ENCODE measurements at places on chromosomes 7 and 10.

- no peak for DNase-seq
Observed at GRCh38 chr10:68871731-68872342, 29.3 kb upstream of the DDX50 start.

GRCh38 chr7:40332516-40332915 is 197.7 kb downstream of the SUGCT start:
- no peak for DNase-seq

DNA sequence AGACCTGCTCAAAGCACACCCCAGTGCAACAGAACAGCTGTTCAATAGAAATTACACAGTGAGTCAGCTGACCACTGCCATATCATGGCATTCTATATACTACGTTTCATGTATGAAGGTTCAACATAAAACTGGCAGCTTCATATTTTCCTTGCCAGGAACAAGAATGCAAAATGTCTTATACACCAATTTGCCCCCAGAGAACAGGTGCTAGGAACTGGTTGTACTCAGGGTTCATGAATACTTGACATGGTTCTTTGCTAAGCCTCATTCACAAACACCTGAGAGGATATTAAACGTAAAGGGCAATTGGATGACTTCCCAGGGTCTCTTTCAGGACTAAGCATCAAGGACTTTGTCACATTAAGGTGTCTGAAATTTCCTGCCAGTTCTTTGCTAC is 6.9 kb downstream of the MYOF start:
- no peak for DNase-seq

- DNase-seq: no peak
Observed at GRCh38 chr7:30974605-30975255, 11.0 kb downstream of the GHRHR start.

DNA sequence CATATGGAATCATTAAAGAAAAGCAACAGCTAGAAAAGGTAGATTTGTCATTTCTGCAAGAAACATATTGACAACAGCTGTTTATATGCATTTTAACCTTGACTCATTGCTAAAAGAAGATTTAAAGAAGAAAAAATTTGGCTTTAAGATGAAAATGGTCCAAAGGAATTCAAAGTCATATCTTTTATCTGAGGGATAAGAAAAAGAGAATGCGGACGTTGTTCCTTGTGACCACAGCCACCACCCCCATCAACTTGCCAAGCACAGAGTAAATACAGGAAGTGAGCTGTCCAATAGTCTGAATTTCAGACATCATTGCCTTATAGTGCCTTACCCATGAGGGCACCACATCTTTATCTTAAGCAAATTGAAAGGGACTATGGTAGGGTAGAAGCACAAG is 7.3 kb upstream of the CRPPA start:
- no peak for DNase-seq

- no peak for DNase-seq
Observed at GRCh38 chr7:39145283-39145682, 167.6 kb downstream of the POU6F2 start.

DNA sequence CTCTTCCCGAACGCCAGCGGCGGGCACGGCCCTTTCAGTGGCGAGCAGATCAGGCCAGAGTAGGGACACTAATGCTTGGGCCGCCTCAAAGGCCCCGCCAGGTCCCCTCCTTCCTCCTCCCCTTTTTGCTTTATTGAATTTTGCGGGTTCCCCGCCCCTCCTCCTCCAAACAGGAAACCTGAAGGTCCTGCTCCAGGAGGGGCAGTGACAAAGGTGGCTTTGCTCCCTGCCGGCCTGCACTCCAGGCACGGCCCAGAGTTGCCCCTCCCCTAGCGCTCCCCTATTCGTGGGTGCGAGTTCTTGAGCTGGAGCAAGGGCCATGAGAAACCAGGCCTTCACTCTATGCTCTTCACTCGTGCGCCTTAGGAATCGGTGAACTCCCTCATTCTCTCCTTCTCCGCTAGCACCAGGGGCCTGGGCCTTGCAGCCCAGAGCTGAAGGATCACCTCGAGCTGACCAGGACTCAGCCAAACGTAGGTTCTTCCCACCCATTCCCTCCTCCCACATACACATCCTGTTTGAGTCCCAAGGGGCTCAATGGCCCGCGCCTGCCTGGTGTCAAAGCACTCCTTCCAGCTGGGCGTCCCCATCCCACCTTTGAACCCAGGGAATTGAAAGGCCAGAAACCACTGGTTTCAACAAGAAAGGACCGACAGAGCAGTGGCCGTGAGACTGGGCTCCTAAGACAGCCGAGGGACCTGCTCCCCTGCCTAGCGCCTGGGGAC is 619 bp upstream of the HOXA6 start:
- no peak for DNase-seq

DNA sequence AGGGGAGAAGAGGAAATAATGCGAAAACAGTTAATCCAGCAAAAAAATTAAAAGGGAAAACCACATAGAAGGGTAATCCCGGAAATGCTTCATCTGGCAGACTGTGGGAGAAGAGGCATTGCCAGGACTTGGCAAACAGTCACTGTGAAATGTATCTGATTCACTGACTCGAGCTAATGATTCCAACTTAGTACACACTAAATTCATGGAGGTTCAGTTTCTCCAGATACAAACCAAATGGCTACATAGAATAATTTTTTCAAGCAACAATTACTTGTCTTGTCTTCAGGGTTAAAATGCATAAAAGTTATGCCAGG is 36.4 kb downstream of the GDI2 start:
- DNase-seq: no peak

GRCh38 chr7:137305901-137306621 is 37.5 kb downstream of the PTN start:
- no peak for DNase-seq

DNA sequence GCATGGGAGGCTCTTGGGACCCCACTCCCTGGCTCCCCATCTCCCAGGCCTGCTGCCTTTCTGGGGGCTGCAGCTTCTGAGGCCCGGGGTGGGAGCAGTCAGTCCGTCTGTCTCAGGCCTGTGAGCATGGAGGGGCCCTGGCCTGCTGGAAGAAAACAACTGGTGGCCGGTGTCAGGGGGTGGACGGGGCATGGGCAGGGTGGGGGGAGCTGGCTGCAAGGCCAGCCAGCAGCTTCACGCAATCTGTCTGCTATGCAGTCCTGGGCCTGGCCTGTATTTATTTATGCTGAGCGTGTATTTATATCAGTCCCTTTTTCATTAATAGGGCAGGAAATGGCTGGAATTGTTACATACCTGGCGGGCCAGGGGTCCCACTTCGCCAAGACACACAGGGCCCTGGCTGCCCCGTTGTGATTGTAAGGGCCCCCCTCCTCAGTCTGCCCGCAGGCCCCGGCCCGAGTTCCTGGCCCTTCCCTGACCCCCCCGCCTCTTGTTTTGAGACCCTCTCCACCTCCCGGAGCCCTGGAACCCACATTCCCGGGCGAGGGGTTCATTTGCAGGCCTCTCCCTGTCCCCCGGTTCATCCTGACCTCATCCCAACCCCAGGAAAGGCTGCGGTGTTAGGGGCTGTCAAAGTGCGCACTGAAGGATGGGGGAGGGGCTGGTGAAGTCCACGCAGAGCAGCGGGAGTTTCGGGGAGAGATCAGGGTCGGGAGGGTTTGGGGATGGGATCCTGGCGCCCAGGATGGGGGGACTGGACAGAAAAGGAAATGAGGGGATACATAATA is 8.2 kb downstream of the TMEM270 start:
- no peak for DNase-seq

- DNase-seq: no peak
Observed at GRCh38 chr7:128108641-128109423, 77.6 kb upstream of the LRRC4 start.

DNA sequence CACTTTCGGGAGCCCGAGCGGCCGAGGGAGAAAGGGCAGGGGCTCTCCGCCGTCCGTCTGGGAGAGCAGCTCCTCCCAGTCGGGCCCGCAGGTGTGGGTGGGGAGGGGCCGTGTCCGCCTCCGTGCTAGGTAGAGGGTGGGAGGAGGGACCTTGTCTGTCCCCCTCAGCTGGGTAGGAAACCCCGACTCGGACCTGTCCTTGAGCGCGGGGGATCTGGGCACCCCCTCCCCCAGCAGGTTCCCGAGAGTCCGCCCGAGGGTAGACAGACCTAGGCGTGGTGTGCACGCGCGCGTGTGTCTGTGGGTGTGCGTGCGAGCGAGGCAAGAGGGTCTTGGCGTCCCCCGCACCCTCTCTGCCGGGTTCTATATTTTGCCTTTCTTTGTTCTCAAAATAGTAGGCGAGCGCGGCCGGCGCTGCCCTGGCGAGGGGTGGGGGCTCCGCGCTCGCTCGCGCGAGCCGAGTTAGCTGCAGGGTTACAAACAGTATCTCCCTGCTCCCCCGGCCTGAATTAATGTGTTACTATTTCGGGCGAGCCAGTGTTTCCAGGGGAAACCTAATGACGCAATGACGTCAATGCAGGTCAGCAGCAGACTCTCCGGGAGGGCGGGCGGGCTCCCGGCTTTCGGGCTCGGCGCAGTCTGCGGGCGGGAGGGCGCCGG is 73.9 kb upstream of the LEP start:
- peak; percentile 89 for DNase-seq

- no peak for DNase-seq
Observed at GRCh38 chr10:30435073-30435422, 1.1 kb downstream of the MAP3K8 start.

GRCh38 chr10:101134299-101135127 is 3.4 kb downstream of the TLX1 start:
- no peak for DNase-seq

GRCh38 chr7:151248346-151249033 is at the start of gene SMARCD3:
Gene SMARCD3, minus strand, starts transcription at chr7:151248694. Its CDS starts 132 bp downstream, at chr7:151248562.
- DNase-seq: no peak

- no peak for DNase-seq
Observed at GRCh38 chr10:42896735-42897134, 114.1 kb downstream of the BMS1 start.

- no peak for DNase-seq
Observed at GRCh38 chr7:131503639-131504038, 52.8 kb downstream of the PODXL start.

DNA sequence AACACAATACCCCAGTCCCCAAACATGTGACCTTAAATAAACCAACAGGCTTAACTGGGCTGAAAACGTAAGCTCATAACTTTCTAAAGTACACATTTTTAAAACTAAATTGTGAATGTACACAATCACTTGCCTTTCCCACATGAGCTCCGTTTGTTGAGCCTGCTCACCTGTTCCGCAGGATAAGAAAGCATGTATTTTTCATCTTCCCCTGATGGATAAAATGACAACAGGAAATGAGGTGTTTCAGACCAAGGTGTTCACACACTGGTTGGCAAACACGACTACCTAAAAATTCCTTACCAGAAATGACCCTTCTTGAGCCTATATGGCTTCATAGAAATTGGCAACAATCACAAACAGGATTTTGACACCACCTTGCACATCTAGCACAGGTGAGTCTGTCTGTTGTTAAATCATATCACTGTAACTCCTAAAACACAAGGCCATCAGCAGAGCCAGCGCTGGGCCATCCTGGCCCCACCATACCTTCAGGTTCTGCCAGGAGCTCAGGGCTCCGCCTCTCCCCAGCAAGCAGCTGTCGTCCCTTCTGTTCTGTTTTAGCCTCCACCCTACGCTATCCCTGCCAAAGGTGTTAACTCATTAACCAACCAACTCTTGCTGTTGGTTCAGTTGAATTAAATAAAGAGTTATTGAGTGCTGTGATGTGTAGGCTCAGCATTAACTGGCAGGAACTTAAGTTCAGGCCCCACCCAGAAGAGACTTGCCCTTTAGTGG is 73.6 kb upstream of the RNF32 start:
- no peak for DNase-seq

DNA sequence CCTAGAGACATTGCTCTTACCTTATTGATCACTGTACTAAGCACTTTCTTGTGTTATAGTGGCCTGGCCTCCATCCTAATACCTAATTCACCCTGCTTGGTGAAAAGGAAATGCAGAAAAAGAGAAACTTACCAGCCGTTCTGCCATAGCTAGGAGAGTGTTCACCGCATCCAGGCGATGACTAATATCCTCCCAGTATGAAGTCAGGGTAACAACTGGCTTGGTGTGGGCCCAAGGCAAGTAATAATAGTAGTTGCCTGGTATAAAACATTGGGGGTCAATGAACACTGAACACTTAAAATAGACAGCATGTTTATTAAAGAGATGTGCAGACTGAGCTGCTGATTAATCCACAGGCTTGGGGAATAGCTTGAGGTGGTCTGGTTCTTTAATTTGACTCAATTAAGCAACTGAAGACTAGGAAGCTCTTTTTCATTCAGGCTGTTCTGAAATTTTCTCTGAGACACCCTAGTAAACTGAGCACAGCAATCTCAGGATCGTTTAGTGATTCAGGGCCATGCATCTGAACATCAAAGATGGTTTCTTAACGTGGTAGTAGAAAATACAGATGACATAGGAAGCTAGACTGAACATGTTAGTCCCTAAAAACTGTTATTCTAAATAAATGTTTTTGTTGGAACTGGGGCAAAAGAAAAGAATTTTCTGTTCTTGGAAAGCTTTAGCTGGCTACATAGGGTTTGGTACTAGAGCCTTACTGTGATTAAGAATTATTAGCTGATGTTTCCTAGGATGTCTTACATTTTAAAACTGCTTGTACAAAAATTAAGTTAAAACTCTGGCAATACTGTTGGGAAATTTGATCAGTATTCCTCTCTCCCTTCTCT is 102.2 kb downstream of the MYOF start:
- DNase-seq: no peak

- DNase-seq: no peak
Observed at GRCh38 chr7:108660465-108660864, 90.8 kb downstream of the DNAJB9 start.

DNA sequence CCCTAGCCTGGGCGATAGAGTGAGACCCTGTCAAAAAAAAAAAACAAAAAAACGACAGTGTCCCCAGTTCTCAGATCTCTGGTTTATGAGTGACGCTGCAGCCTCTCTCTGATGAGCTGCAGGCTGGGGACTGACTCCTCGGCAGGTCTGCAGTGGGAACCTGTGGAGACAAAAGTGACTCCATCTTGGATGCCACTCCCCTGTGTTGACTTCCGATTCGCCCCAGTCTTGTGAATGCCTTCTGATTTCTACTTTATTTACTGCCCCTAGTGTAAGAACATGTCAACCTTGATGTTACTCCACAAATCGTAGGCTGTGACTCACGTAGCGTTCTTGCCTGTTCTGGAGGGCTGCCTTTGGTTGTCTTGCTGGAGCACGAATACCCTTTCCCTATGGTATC is 6.2 kb downstream of the TACR2 start:
- DNase-seq: no peak

DNA sequence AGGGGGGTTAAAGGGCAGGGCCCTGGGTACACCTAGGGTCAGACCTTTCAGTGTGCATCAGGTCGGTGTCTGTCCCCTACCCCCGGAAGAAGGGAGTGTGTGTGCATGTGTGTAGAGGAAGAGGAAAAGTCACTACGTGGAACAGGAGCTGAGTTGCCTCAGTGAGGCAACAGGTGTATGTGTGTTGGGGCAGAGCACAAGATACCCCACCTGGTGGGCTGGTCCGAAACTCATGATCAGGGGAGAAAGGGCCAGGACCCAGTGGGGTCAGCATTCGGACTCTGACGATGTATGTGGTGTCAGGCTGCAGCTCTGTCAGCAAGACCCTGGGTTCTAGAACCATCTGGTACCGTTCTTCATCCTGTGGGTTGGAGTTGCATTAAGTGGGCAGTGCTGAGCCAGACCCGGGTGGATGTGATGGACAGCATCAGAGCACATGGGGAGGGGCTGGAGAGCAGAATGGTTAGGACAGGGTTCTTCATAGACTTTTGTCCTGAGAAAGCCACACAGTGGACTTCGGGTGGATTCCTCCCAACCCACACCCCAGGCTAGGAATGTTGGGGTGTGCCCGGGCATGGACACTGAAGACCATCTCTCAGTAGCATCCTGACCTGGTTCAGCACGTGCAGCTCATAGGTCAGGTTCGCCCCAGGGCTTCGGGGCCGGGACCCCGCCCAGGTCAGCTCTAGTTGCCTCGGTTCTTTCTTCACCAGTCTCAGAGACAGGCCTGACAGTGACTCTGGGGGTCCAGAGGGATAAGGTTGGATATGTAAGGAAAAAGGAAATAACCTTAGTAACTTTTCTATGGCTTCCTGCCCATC is 10.7 kb downstream of the EPHA1 start:
- no peak for DNase-seq

- no peak for DNase-seq
Observed at GRCh38 chr7:50069613-50070012, 23.4 kb downstream of the ZPBP start.
